ENCODE measurements at places on chromosomes 3 and 15.

DNA sequence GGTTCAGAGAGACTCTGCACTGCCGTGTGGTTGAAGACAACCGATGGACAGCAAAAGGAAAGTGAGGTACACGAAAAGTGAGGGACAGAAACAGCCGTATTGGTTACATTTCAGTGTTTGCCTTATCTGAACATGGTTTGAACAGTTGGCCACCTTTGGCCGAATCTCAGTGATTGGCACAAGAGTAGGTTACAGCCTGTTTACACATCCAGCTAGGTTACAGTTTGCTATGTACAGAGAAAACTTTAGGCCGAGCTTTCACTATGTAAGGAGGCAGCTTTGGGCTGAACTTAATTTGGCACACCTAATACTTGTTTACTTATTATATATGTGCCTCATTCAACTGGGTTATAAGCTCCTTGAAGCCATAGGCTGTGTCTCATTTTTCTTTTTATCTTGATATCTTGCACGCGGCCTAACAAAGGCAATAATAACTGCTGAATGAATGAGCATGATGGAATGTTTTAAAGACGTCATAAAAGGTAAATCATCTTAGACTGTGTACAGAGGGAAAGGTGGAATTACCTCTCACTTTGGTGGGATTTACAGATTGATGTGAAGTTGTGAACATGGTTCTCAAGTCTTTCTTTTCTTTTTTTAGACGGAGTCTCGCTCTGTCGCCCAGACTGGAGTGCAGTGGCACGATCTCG lies 17.2 kb upstream of the GREM1 start:
- DNase-seq: no peak

DNA sequence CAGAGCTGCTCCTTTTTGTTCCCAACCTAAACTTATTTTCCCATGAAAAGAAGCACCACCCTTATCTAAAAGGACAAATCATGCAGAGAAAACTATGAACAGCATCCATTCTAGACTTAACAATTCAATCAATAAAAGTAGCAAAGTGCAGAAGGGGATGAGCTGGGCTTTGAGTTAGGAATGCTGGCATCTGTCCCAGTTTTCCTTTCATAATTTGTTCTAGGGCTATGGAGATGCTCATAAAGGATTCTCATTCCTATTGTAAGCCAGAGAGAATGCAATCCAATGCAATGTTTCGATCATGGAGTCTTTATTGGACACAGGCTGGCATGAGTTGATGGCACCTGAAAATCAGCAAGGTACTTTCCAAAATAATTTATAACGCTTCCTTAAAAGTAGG lies 330.6 kb downstream of the VPS13C start:
- DNase-seq: no peak

- DNase-seq: no peak
These were observed 24.5 kb downstream of the NIPA1 start for GRCh38 chr15:22810853-22811338.

DNA sequence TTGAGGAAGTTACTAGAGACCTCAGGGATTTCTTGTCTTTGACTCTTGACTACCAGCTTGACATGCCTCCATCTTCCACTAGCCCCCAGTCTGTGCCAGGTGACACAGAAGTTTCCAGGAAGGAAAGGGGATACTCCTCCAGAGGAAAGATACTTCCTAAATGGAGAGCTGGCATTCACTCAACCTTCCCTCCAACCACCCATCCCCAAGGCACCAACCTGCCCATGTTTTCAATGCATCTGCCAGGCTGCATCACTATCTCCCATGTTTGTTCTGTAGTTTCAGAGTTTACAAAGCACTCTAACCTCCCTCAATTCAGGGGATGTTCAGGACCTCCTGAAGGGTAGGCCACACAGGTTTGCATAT lies 198.4 kb upstream of the LPP start:
- DNase-seq: no peak

DNA sequence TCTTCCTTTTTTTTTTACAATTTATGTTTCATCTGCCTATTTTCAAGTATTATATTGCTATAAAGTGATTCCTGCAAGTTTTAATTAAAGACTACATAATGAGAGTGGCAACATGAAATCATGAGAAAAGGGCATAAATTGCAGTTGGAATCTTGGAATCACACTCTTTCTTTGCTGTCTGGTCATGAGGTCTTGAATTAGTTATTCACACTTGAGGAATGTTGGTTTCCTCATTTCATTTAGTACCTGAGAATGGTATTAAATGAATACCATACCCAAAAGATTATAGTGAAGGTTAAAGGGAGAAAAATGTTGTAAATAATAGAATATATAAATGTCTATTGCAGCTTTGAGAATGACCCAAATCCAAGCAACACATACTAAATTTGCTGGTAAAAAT lies 25.8 kb upstream of the CNTN3 start:
- DNase-seq: no peak

DNA sequence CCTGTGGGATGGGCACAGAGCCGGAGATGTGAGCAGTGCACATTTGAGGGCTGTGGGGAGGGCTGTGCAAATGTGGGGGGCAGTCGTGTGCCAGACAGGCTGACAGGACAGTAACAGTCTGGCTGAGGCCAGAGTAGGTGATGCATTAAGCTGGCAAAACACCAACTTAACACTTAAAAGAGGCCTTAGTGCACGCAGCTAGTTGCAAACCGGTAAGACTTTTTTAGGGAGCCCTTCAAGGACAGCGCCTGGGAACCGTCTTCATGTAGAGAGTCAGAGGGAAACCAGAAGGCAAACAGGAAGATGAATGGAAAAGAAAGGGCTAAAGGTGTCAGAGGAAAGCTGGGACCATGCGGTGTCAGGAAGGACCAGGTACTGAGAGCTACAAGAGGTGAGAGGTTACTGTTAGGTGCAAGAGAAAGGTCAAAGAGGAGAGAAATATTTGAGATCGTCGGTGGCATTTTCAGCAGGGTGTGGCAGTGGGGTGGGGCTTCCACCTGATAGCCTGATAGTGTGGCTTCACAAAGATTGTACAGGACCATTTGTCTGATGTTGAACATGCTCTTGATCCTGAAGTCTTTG lies 30.0 kb upstream of the CHD2 start:
- no peak for DNase-seq

DNA sequence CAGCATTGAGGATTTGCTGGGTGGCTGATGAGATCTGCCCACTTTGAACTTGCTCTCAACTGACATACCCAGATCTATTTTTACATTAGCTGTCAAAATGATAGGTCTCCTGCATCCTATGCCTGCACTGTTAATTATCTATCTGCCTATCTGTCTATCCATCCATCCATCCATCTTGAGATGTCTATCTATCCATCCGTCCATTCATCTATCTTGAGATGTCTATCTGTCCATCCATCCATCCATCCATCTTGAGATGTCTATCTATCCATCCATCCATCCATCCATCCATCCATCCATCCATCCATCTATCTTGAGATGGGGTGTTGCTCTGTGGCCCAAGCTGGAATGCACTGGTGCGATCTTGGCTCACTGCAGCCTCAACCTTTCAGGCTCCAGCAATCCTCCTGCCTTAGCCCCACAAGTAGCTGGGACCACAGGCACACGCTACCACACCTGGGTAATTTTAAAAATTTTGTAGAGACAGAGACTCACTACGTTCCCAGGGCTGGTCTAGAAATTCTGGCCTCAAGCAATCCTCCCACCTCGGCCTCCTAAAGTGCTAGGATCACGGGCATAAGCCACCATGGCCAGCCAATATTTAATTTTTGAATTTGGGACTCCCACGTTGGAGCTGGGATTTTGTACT lies 159.4 kb upstream of the NSMCE3 start:
- no peak for DNase-seq

DNA sequence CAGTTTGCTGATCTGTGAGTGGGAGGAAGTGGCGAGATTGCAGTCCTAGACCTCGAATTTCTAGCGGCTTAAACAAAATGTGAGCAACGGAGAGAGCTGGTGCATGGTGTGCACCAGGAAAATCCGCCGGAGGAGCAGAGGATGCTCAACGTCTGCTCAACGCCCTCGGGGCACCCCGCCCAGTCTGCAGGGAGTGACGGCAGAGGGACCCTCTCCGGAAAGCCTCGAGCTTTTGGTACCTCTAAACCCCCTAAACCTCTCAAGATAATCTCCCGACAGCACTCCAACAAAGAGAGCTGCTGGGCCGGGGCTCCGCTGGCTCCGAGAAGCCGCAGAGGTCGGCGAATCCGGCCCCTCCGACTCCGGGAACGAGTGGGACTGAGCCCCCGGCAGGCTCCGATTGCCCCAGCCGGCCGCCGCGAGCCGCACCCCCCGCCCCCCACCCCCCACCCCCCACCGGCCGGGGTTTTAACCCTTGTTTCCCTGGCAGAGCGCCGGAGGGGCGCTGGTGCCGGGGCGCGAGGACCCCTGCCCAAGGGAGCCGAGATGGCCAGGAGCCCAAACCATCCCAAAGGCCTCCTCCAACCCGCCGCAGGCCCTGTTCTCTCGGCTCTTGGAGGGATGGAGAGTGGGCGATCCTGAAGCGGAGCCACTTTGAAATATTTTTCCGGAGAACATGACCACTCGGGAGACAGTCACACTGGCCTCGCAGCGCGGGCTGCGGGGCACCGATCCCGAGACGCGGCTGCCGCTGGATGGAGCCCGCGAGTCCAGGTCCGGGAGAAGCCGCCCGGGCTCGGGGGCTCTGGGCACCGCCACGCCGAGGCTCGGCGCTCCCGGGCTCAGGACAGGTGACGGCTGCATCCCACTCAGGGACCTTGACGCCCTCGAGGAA lies 1.5 kb downstream of the MEGF11 start:
- no peak for DNase-seq
